ENCODE measurements at places on chromosomes 6 and 20.
A peak's percentile ranks its signal among the peaks of the same experiment; 100 is the strongest.

- no peak for DNase-seq
These were observed 2.0 kb upstream of the LGSN start for GRCh38 chr6:63321821-63322220.

DNA sequence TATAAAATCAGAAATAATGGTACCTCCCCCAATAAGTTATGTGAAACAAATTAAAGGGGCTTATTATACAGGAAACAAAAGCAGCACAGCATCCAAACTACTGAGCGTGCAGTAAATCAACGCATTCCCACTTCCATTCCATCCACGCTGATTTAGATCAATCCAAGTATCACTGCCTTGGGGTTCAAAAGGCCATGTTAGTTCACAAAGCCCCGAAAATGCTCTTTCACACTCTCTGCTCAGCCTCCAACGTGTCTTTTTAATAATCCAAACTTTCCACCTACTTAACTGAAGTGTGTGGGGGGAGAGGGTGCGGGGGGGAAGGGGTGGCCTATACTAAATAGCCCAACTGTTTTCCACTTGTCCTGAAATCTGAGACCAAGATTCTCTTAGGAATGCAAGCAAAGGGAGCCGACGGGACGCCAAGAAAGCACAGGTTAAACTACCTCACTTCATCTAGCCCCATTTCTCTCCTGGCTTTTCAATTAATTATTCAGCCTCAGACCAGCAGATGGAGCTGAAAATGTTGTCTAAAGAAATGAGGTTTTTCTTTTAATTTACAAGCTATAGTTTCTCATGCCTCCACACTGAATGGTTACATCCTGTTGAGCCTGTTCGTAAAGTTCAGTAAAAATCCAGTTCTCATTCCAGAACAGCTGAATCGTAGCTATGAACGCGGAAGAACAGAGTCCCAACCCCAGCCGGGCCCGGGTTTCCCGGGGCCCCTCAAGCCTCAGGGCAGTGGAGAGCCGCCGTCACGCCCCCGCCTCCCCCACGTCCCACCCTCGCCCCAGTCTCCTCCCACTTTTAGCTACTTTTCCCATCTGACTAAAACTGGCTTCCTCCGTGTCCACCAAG lies 1.0 kb upstream of the NXT1 start:
- DNase-seq, result peak; percentile 68

DNA sequence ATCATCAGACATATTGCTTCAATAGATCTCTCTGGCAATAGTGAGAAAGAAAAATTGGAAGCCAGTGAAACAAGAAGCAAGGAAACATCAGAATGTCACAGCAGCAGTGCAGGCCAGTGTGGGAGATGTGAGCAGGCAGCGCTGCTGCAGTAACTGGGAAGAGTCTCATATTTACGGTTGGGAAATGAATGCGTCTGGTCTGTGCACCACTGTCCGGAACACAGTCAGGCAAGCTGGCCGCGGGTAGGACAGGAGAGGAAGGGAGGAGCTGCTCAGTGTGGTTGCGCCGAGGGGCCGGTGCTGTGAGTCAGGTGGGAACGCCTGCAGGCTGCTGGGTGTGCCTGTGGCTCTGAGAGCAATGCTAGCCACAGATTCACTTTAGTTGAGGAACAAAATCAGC lies 6.4 kb upstream of the PSMG4 start:
- no peak for DNase-seq

GRCh38 chr6:42572523-42572922 lies 8.7 kb downstream of the UBR2 start:
- DNase-seq, result no peak

GRCh38 chr6:92270365-92270764 lies 1149.0 kb downstream of the EPHA7 start:
- no peak for DNase-seq

- no peak for DNase-seq
These were observed 114.5 kb downstream of the SLC22A3 start for GRCh38 chr6:160462551-160463109.

DNA sequence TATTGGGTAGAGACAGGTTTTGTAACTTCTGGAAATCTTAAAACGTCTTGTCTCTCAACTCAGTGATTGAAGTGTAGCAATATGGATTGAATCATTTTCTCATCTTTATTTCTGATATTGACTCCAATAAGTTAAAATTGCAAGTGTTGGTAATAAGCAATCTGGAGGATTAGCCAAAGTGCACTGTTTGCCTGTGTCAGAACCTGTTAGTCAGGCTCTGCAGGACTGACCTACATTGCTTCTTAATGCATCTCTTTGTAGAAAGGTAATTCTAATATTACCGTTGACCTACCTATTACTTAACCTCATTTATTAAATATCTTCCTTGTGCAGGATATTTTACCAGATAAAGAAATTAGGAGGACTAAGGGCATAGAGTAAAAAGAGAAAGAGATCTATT lies 484.0 kb upstream of the CITED2 start:
- no peak for DNase-seq

DNA sequence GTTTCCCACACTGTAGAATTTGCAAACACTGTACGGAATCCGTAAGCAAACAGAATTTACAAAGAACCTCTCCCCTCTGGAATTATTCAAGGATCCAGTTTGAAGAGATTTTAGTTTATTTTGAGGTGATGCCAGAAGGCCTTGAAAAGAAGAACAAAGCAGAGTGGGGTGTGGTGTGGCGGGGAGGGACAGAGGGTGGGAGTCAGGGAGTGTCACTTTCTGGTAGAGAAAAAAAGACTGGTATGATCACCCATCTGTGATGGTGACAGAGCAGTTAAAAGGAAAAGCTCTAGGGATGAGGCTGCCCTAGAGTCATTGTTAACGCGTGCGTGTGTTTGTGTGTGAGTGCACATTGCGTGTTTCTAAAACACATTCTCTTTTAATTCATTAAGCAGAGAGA lies 97.0 kb upstream of the F13A1 start:
- DNase-seq, result no peak

DNA sequence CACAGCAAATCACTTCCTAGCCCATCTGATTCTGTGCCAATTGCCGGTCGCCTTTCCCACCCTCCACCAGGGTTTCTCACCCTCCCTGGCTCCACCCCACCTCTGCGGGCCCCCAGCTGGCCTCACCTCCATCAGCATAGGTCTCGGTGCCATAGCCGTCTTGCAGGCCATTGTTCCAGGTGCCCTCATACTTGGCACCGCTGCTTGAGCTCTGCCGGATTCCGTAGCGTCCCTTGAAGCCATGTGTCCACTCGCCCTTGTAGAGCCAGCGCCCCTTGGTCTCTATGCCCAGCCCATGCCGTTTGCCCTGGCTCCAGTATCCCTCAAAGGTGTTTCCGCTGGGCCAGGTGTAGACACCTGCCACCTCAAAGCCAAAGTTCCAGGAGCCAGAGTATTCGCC lies 787 bp downstream of the JPH2 start:
- no peak for DNase-seq

- no peak for DNase-seq
These were observed 4.8 kb downstream of the NOP56 start for GRCh38 chr20:2657241-2657640.

DNA sequence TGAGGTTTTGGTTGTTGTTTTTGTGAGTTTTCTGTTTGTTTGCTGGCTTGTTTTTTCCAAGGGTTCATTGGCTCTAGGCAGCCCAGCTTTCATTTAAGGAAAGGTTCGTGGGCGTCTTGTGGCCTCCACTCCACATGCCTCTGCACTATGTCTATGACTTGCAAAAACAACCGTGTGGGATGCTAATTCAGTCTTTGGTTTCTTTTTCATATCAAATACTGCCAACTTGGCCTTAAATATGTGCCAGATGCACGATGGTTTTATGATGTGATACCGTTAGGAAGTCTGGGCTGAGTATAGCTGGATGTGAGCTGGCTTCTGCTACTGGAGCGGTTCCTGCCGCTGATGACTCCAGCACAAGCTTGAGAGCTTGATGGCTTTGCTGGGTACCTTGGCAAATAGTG lies 96.3 kb downstream of the BMP2 start:
- no peak for DNase-seq

- DNase-seq, result no peak
These were observed 59.6 kb downstream of the NFATC2 start for GRCh38 chr20:51482836-51483473.

GRCh38 chr6:170262489-170263088 lies 28.3 kb downstream of the DLL1 start:
- no peak for DNase-seq

DNA sequence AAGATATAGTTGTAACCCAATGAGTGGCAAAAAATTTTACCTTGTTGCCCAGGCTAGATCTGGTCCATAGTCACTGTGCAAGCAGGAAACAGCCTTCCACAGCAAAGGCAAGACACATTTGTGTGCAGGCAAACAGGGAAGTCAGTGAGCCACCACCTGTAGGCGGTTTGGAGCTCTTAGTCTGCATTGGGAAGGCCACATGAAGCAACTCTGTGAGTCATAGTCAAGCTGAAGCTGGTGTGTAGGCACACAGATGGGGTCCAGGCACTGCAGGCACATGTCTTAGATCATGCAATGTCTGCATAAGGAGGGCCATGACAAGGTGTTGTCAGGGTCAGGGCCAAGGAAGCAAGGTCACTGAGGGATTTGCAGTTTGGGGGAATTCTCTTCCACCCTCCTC lies 543.2 kb upstream of the EPHA7 start:
- DNase-seq, result no peak

DNA sequence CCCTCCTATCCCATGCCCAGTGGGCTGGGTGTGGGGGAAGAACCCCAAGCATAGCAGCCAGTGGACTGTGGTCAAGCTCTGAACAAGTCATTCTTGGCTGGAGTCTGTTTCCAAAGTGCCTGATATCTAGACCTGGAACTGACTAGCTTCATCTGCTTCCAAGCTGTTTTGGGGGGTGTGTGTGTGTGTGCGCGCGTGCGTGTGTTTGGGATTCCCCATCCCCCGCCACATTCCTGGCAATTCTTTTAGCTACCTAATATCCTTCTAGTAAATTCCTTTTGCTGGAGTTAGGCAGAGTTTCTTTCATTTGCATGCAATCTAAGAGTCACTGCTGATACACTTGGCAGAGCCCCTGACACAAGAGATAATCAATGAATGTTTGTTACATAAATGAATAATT lies 7.8 kb downstream of the PAK5 start:
- no peak for DNase-seq

DNA sequence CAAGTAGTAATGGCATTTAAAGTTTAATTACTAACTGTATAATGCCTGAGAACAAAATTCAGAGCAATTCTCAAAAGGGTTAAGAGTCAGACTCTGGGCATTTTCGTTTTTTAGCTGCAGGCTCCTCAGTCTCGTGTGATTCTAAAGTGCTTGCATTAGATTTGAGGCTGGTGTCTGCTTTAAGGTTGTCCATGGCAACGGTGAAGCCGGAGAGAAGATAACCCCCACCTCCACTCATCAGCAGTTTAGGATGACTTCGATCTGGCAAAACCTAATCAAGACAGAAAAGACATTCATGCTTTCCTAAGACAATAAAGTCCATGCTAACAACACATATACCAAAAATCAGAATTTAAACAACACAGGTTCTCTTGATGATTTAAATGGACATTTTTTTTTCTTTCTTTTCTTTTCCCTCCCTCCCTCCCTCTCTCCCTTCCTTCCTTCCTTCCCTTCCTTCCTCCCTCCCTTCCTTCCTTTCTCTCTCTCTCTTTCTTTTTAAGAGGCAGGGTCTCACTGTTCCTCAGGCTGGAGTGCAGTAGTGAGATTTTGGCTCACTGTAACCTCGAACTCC lies 11.8 kb downstream of the TRMT6 start:
- no peak for DNase-seq

DNA sequence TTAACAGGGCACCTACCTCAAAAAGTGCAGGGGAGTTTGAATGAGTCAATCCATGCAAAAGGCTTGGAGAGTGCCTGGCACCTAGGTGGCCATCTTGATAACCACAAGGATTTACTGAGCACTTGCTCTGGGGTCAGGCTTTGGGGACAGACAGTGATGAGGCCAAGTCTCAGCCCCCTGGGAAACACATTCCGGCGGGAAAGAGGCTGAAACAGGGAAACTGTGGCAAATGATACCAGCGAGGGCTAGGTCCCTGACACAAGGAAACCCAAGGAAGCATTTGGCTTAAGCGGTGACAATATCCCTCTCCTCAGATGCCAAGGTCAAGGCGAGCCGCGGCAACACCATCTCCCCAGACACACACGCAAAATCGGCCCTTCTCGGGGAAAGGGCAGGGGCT lies 527 bp upstream of the DOK5 start:
- no peak for DNase-seq

DNA sequence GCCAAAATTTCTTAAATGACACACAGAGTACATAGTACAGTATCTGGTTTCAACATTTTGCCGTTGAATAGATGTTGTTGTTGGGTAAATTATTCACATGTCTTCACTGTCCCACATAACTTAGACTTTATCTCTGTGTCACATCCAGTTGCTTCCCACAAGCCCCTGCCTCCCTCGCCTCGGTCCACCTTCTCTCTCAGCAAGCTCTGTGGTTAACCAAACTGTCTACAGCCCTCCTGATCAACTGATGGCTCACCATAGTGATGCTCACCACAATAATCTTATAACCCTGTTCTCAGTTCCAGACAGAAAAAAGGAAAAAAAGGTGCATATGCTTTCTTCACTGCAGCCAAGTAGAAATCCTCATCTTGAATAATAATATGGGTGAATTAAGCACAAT lies 23.0 kb downstream of the IL17F start:
- DNase-seq, result no peak

GRCh38 chr6:107304421-107305025 lies 154.8 kb downstream of the PDSS2 start:
- DNase-seq, result no peak

DNA sequence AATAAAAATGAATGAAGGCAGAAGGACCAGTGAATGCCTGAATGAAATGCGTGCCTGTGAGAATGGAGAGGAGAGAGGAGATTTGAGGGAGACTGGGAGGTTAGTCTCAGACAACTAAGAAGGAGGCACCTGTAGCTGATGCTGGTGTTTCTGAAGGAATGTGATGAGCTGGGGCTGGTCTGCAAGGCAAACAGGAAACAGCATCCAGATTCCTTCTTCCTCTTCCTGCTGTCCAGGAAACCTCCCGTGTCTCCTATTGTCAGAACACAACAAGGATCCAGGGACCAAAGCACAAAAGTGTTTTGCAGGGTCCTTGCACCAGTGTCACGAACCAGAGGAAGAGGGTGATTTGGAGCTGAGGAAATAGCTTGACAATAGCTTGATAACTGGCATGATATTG lies 50.4 kb upstream of the TAB2 start:
- DNase-seq, result no peak

- DNase-seq, result no peak
These were observed 39.2 kb downstream of the TMEM242 start for GRCh38 chr6:157283900-157284737.

Data from activated naive CD4-positive, alpha-beta T cell (primary cell).